ENCODE measurements at places on chromosomes 2 and 18.
A peak's percentile ranks its signal among the peaks of the same experiment; 100 is the strongest.

DNA sequence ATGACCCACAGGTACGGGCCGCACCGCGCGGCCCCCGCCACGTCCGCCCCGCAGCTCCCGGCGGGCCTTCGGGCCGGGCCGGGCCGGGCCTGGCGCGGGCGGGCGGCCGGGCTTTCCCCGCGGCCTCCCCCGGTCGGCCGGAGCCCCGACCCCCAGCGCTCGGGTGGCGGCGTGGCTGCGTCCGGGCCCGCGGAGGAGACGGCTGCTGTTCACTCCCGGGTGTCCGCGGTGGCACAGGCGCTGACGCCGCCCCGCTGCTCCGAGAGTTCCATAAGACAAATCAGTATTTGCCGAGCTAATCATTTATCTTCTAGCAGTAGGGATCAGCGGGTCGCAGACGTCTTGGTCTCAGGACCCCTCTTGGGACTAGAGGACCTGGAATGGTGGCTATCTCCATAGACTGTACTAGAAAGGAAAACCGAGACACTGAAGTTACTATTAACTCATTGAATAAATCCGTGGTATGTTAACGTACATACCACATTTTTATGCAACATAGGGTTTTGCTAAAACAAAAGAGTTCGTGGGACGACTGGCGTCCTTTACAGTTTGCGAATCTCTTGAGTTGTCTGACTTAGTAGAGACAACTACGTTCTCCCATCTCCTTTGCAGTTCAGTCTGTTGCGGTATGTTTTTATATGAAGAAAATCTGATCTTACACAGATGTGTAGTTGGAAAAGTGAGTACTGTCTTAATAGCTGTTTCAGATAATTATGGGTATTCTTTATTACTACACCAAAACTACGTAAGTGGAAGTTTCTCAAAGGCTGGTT is 500 bp downstream of the LIMS1 start:
- DNase-seq: peak; percentile 41

DNA sequence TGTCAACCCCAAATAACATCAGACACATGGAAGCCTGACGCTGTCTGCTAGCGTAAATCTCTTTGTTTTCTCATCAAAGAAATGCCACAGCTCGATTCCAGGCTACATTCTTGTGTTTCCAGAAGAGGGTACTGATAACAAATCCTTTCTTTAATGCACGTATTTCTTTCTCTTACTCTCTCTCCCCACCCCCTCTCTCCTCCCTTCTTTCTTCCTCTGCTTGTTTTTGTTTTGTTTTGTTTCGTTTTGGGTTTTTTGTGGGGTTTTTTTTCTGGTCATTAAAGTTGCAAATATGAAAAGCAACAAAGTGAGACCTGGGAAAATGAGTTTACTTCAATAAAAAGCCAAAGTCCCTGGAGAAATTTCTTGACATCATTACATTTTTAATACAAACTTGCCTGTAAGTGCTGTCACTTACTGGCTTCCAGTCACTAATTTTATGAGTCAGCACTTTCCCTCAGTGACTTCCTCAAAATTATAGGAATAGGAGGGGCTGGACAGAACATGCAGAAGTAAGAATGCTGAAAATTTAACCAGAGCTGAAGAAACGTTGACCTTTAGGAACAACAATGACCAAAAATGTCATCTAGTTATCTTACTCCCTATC is 106.7 kb upstream of the NABP1 start:
- no peak for DNase-seq

- no peak for DNase-seq
Observed at GRCh38 chr2:181552808-181553207, 95.6 kb downstream of the ITGA4 start.

GRCh38 chr18:45958027-45958426 is 9.1 kb downstream of the EPG5 start:
- no peak for DNase-seq

DNA sequence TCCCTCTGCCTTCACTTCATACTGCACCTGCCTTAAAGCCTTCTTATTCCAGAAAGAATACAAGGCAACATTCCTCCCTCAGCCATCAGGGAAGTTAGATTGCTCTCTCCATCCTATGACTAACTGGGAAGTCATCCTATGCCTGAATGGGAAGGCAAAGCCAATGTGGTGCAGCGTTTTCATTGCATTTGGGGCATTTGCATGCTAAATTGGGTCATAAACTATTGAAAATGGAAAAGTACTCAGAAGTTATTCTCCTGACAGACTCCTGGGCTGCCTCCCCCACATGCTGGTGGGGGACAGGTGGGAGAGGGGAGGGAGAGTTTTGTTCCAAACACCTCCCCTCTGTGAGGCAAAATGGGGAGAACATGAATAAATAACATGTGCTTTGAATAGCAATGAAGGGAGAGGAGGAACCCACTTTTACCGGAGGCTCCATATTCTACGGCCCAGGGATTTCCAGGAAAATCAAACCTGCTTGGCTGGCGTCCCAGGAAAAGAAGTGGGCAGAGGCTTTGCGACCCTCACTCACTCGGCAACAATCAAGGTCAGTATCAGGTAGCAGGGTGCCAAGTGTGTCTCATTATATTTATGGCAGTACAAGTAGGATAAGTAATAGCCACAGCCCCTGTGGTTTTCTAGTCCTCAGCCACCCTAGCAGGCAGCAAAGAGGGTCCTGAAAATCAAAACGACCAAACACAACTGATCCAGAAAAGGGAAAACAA is 84.1 kb downstream of the BOD1L2 start:
- no peak for DNase-seq

GRCh38 chr2:150471813-150472510 is 15.5 kb downstream of the RND3 start:
- DNase-seq: no peak

GRCh38 chr2:121776885-121777698 is 21.6 kb downstream of the TSN start:
- no peak for DNase-seq

DNA sequence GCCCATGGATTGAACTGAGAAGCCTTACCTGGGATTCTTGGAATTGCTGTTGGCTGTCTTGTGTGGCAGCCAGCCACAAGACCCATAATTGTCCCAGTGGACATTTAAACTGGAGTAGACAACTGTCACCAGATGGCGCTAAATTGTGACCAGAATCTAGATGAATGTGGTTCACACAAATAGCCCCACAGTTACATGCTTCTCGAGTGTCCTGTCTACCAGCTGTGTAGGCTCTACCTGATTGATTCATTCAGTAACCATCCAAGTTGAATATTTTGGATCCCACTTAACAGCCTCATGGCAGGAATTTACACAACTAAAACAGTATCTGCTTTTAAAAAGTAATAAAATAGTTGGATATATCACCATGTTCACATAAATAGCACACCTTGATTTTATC is 73.2 kb downstream of the MAP4K4 start:
- DNase-seq: no peak

- no peak for DNase-seq
Observed at GRCh38 chr18:57533006-57533867, 53.3 kb downstream of the FECH start.

- peak; percentile 72 for DNase-seq
Observed at GRCh38 chr2:73963385-73964120, 21.2 kb upstream of the TET3 start.

DNA sequence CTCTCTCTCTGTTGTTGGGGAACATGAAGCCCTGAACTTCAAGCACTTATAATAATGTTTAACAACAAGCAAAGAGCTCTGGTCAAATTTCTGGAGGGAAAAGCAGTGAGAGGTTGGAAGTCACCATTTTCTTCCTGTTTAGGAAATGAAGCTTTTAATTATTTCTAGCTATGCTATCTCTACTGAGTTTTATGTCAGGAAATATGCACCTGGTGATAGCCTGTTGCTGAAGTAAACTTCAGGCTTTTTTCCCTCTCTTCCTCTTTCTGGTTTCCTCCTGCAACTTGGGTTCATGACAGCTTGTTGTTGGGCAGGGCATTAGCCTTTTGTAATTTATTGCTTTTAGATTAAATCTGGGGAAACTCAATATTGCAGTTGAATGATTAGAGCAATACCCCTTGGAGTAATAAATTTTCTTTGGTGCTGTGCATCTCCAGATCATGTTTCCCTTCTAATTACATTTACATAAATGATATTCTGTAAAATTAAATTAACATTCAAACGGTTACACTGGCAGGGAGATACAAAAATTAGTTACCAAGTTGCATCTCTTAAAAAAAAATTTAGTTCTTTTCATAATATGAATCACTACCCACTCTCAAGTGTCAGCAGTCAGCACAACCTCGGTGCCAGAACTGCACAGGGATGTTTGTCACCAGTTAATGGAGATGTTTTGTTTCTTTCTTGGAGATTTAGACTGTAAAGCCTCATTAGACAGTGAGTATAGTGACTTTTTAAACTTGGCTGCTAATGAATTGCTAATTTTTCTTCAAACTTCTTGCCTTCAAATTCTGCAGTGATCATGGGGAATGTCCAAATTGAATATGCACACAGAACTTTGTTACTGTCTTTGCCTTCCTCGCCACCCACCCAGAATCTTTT is 466.6 kb upstream of the ETAA1 start:
- no peak for DNase-seq

GRCh38 chr2:237859533-237860272 is at the start of gene RAMP1:
Gene RAMP1, plus strand, starts transcription at chr2:237859623. Its CDS starts 53 bp downstream, at chr2:237859676.
- peak; percentile 11 for DNase-seq

DNA sequence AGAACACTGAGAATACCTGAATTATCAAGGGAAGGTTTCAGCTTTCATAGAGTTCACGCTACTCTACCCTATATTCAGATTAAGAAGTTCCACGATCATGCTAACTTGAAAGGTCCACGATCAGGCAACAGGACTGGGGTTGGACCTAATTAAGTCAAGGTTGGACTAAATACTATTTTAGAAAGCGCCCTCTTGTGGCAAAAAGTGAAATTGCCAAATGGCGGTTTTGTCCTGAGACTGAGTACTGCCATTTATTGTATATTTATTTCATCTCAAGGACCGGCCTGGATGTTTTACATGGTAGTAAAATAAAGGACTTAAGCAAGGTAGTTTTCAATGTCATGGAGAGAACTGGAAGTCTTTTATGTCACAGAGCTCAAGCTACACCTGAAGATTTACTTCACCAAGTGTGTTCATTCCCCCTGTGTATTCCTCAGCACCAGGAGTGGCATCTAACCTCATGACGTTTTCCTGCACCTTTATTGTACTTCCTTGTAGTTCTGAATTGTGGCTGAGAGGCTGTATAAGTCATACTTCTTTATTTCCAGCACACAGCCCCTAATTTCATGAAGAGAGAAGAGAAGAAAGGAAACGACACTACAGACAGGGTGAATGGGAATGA is 56.8 kb downstream of the SRD5A2 start:
- peak; percentile 10 for DNase-seq

DNA sequence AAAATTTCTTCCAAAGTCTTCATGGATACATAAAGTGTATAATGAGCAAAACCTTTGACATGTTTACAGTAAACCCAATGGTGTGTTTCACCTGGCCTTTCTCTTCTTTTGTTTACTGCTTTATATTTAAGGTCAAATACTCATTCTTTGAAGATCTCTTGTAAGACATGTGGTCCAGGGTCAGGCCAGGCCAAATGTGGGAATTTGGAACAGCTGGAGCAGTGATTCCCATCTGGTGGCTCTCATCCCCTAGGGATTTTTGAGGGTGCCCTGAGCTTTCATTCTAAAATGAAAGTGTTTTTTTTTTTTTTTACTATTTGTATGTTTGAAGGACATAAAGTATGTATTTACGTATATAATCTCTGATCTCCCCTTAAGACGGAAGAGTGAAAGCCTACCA is 13.8 kb upstream of the MGAT5 start:
- DNase-seq: no peak

- no peak for DNase-seq
Observed at GRCh38 chr2:45734952-45735351, 83.5 kb downstream of the PRKCE start.

DNA sequence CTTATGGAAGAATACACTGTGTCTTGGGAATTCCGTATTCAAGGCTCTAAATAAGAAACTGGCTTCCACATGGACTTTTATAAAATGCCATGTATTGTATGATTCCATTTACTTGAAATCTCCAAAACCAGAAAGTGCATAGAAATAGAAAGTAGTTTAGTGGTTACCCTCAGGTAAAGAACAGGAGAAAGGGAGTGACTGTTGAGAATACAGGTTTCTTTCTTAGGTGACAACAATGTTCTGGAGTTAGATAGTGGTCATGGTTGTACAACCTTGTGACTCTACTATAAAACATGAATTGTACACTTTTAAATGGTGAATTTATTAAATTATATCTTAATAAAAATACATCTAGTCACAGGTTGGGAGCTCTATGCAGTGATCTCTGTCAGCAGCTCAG is 481.8 kb downstream of the SPAG16 start:
- DNase-seq: no peak

- DNase-seq: no peak
Observed at GRCh38 chr2:105258835-105259350, 17.4 kb downstream of the GPR45 start.

- DNase-seq: no peak
Observed at GRCh38 chr2:26165403-26165802, 7.5 kb upstream of the GAREM2 start.
